ENCODE measurements at places on chromosomes 16 and 17.
A peak's percentile ranks its signal among the peaks of the same experiment; 100 is the strongest.

DNA sequence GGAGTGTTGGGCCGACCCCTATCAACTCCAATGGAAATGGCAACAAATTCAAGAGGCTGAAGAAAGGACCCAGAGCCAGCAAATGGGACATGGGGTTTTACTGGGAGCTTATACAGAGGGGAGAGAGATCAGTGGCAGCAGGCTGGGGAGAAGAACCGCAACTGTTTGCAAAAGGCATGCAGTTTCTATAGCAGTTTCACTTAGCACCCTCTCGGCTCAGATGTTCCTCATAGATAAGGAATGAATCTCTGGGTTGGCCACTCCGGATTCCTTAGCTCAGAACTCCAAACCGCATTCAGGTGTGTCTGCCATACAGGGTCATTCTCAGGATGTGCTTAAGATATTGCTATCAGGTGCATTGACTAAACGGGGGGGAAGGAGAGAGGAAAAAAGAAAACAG lies 71.1 kb upstream of the RPL38 start:
- DNase-seq: no peak

GRCh38 chr16:20952139-20952920 lies 51.8 kb downstream of the LYRM1 start:
- no peak for DNase-seq

DNA sequence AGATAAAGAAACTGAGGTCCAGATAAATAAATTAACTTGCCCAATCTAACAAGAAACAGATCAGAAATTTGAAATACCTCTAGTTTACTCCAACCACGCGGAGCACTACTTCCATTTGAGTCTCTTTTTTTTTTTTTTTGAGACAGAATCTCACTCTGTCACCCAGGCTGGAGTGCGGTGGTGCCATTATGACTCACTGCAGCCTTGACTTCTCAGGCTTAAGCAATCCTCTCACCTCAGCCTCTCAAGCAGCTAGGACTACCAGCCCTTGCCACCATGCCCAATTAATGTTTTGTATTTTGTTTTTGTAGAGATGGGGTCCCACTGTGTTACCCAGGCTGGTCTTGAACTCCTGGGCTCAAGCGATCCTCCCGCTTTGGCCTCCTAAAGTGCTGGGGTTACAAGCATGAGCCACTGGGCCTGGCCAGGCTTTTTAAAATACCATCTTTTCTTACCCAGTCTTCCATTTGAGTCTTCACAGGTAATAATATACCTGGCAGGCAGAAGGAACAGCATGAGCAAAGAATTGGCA lies 3.3 kb upstream of the NACA2 start:
- DNase-seq: no peak

GRCh38 chr16:23394141-23394831 lies 58.7 kb downstream of the COG7 start:
- no peak for DNase-seq

- no peak for DNase-seq
Observed at GRCh38 chr16:54720259-54720658, 210.4 kb upstream of the IRX5 start.

DNA sequence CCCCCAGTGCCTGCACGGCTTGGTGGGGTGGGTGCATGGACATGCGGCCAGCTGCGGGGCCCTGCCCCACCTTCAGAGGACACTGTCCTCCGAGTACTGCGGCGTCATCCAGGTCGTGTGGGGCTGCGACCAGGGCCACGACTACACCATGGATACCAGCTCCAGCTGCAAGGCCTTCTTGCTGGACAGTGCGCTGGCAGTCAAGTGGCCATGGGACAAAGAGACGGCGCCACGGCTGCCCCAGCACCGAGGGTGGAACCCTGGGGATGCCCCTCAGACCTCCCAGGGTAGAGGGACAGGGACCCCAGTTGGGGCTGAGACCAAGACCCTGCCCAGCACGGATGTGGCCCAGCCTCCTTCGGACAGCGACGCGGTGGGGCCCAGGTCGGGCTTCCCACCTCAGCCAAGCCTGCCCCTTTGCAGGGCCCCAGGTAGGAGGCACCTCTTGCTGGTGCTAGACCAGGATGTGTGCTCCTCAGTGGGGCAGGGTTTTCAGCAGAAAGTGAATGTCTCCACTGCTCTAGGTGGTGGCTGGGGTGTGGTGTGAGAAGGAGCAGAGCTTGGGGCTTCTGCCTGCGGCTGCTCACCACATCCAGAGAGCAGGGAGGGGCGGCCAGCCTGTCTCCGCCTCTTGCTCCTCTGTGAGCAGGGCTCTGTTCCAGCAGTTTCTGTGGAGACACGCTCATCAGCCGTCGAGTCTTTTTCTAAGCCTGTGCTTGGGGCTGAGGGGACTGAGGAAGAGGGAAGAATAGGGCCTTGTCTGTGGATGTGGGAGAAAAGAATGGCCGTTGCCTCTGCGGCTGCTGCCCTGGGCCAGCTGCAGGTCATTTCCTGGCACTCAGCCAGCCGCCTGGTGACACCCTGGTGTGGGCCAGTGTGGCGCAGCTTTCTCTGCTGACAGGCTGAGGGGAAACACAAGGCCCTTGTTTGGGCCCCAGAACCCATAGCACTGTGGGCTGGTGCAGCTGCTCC lies 2.2 kb downstream of the ZNF276 start:
- peak; percentile 79 for DNase-seq

DNA sequence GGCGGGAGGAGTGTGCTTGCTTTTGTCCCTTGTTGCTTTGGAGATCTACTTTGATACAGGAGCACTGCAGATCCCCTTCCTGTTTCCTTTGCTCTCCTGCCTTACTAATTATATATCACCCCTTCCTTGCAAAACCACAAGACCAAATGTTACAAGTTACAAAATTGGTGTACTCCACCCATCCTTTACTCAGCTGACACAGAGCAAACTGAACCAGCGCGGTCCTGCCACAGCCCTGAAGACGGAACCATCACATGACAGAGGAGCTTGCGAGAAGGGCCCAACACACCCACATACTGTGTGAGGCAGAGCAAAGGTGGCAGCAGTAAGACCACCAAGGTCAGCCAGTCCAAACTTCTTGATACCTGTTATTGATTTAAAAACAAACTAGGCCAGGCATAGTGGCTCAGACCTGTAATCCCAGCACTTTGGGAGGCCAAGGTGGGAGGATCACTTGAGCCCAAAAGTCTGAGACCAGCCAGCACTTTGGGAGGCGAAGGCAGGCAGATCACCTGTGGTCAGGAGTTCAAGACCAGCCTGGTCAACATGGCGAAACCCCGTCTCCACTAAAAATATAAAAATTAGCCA lies 33.2 kb downstream of the CYTH1 start:
- DNase-seq: peak; percentile 77

DNA sequence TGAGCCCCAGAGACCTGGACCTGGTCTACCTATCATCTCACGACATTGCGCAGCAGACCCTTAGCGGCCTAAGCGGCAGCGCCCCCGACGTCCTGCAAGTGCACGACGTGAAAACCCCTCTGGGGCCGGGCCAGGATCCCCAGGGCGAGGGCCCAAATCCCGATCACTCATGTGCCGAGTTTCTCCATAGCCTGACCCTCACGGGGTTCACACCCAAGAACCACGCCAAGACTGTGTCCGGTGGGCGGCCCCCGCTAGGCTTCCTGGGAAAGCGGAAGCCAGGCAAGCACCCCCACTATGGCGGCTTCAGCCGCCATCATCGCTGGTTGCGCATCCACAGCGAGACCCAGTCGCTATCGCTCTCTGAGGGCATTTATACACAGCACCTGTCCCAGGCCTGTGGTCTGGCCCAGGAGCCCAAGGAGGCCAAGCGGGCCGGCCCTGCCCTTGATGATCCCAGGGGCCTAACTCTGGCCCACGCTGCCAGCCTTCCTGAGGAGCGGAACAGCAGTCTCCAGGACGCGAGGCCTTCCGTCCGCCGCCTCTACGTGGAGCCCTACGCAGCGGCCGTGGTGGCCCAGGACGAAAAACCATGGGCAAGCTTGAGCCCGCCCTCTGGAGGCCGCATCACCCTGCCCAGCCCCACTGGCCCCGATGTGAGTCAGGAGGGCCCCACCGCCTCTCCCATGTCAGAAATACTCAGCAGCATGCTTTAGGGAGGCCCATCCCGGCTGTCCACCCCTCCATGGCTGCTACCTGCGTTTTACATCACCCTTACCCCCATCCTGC lies 82.8 kb upstream of the NOG start:
- DNase-seq: peak; percentile 52

DNA sequence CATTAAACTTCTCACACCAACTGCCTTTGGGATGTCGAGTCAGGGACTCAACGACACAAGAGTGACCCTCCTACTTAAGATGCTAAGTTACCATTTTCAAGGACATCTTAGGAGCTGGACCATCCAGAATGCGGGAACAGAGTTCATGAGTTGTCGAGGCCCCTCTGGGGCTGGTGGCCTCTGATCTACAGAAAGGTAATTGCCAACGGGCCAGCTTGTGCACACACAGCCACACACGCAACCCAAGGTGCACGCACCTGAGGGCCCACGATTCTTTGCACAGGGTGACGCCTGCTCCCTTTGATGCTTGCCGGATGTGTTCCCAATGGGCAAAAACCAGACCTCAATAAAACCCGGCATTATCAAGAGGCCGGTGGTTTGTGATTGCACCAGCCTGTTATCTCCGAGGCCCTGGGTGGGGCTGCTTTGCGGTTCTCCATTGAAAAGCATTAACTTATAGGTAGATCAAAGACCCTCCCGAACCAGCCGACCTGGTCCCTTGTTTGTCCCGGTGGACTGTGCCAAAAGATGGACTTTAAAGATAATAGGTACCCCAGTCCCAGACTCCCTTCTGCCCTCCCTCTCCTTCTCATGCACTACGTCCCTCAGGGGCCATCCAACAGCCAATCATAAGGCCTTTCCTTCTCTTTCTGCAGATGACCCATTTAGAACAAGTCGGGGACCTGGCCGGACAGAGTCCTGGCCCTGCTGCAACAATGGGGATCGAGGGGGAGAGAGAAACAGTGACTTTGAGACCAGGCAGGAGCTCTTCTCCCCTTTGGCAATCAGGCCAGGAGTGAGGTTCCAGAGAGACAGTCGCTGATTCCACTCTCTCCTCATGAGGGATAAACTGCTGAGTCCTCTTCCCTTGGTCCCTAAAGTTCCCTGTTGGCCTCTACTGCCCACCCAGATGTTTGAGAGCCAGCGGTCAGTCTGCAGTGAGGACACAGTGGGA lies 292.5 kb downstream of the SOX9 start:
- no peak for DNase-seq

GRCh38 chr16:51801635-51802034 lies 650.6 kb upstream of the SALL1 start:
- no peak for DNase-seq

DNA sequence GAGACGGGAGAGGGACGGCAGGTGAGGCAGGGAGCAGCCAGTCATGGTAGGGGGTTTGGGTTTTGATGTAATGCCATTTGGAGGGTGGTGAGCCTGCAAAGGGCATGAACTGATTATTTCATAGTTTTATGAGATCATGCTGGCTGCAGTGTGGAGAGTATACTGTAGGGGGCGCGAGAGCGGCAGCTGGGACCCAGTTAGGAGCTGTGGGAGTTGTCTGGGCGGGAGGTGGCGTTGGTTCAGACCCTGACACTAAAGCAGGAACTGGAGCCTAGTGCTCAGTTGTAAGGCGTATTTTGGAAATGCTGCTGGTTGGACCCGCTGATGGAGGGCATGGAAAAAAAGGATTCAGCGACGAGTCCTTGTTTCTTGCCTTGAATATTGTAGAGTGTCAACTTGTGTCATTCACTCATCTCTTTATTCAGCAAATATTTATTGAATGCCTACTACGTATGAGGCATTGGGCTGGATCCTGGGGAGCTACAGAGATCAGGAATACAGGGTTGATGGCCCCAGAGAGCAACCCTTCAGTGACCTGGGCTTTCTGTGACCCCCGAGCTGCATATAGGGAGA lies 23.7 kb upstream of the KDM8 start:
- peak; percentile 94 for DNase-seq

DNA sequence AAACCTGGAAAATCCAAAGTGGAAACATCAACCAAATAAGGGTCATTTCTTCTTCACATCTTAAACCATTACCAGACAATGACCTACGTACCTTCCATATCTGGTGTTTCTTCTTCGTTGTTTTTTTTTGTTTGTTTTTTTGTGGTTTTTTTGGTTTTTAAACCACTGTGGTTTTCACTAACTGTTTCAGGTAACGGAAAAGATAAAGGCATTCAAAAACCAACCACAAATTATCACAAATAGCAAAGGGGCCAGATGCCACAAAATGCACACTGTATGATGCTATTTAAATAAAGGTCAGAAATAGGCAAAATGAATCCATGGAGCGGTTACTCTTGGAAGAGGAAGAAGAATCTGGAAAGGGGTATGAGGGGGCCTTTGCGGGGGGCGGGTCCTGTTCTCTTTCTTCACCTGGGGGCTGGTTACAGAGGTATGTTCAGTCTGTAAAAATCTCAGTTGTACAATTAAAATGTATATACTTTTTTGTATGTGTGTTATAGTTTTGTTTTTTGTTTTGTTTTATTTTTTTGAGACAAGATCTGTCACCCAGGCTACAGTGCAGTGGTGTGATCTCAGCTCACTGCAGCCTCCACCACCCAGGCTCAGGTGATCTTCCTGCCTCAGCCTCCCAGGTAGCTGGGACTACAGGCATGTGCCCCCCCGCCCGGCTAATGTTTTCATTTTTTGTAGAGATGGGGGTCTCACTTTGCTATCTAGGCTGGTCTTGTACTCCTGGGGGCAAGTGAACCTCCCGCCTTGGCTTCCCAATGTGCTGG lies 29.6 kb downstream of the LITAF start:
- DNase-seq: no peak

GRCh38 chr16:59121411-59122261 lies 387.5 kb upstream of the GOT2 start:
- DNase-seq: no peak

GRCh38 chr17:79086609-79087427 lies 12.2 kb downstream of the ENGASE start:
- DNase-seq: peak; percentile 56

DNA sequence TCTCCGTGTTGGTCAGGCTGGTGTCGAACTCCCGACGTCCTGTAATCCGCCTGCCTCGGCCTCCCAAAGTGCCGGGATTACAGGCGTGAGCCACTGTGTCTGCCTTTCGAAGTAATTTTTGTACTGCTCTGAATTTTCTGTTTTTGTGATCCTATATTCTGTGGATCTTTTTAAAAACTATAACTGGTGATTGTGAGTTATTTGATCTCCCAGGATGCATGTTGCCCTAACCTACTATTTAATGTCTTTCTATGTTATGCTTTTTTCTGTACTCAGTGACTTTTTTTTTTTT lies 2.5 kb downstream of the RSPRY1 start:
- DNase-seq: no peak

GRCh38 chr17:73468221-73468620 lies 156.4 kb upstream of the CDC42EP4 start:
- no peak for DNase-seq

- no peak for DNase-seq
Observed at GRCh38 chr16:17168181-17168580, 302.6 kb downstream of the XYLT1 start.

- DNase-seq: no peak
Observed at GRCh38 chr16:24349320-24349719, 93.2 kb downstream of the CACNG3 start.

DNA sequence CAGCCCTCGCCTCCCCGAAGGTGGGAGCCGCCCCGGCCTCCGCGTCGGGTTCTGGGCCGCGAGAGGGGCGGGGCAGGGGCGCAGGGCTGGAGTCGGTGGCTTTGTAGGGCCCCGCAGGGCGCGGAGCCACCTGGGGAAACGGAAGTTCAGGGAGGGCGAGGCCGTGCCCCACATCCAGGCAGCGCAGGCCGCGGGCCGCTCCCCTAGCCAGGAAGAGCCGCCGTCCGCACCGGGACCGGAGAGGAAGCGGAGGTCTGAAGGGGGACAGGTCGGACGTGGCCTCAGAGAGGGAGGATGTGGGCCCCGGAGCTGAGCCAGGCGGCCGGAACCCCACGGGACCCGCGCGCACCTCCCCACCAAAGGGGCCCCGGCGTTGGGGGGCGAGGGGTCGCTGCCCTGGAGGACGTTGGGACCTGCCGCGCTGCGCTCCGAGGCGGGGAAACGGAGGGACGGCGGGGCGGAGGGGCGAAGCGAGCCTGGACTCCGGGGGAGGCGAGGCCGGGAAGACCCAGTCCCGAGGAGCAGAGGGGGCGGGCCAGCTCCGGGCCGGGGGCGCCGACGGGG lies 482 bp upstream of the SLC16A3 start:
- DNase-seq: peak; percentile 81

Measured in right cardiac atrium (tissue), 5 donors.